ENCODE measurements at places on chromosomes 12 and 14.

DNA sequence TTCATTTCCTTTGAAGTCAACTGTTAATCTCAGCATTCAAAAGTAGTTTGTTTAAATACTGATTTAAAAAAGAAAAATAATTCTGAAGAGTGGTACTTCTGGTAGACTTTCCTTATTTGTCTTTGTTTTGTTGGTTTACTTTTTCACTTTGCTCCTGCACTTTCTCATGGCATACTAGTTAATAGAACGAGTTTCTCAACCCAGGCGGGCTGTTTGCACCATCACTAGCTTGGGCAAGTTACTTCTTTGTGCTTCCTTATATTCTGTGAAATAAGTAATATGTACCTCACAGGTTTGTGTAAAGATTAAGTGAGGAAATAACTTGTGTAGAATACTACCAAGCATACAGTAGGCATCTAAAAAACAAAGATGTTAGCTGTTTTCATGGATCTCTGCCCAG, 45.5 kb downstream of the SLC38A6 start:
- DNase-seq: no peak

DNA sequence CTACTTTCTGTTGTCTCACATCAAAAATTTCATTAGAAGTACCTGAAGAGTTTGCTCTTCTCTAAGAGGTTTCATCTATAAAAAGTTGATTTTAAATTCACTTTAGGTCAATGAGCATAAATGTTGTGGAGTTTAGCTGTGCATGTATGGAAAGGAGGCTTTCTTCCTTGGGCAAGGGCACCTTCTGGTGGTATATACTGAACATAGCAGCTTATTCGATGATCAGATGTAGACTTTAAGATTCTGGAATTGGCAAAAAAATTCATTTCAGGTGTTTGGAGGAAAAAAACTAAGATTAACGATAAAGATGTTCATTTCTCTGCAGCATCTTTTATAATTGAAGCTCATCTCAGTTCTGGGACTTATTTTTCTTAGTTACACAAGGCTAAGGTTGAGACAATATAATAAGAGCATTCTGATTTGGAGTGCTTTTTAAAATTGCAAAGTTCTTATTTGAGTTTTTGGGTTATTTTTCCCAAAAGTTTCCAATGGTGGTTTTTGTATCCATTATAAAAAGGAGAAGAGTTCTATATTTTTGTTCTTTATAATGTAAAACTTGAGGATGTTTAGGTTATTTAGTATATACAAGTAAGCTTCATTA, 46.8 kb downstream of the TMEM117 start:
- no peak for DNase-seq

- no peak for DNase-seq
These were observed 12.0 kb downstream of the DLK1 start for GRCh38 chr14:100738704-100739131.

- no peak for DNase-seq
These were observed 48.4 kb downstream of the B4GALNT3 start for GRCh38 chr12:508145-508544.

GRCh38 chr12:5416571-5416970, 15.3 kb upstream of the NTF3 start:
- no peak for DNase-seq

DNA sequence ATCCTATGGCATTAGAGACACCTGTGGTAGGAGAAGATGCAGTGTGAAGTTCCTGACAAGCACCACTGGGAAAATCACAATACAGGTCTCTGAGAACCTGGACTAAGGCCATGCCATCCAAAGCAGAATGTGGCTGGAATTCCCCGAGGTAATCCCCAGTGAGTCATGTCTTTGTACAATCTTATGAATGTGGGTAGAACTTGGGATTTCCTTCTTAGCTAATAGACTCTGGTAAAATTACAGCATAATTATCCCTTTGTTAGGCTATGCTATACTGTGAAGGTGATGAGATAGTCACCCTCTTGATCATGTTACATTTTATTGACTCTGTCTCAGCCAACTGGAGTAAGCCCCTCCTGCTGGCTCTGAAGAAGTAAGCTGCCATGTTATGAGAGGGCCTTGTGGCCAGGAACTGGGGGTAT, 224.3 kb upstream of the DCN start:
- no peak for DNase-seq

GRCh38 chr14:49975276-49975675, 82.4 kb downstream of the ARF6 start:
- DNase-seq: no peak

GRCh38 chr12:62726471-62726980, 208.4 kb downstream of the PPM1H start:
- no peak for DNase-seq

GRCh38 chr12:53423597-53423996, at the start of gene AMHR2:
TSS of gene AMHR2 (plus strand) at chr12:53423855. CDS start at chr12:53423935, 80 bp downstream.
- no peak for DNase-seq

- no peak for DNase-seq
These were observed 10.8 kb downstream of the RIMBP2 start for GRCh38 chr12:130705178-130705822.

GRCh38 chr12:132178316-132178715, 34.1 kb downstream of the NOC4L start:
- DNase-seq: no peak

- no peak for DNase-seq
These were observed 82.4 kb upstream of the RESF1 start for GRCh38 chr12:31876568-31877424.

DNA sequence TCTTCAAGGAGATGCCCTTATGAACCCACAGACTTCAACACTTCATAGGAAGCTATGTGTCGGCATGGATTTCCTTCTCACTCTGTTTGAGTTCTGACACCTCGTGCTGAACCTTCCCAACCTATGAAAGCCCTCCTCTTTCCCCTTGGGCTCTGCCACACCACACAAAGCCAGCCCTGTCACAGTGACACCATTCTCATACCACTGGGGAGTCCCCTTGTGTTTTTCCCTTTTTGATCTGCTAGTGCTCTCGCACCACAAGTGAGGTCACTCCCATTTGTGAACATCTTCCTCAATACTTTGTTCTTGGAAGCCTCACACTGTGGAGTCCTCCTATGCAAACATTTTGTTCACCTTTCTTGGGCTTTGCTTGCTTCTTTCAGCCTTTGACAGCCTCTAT, 264.6 kb upstream of the ALG10 start:
- DNase-seq: no peak

DNA sequence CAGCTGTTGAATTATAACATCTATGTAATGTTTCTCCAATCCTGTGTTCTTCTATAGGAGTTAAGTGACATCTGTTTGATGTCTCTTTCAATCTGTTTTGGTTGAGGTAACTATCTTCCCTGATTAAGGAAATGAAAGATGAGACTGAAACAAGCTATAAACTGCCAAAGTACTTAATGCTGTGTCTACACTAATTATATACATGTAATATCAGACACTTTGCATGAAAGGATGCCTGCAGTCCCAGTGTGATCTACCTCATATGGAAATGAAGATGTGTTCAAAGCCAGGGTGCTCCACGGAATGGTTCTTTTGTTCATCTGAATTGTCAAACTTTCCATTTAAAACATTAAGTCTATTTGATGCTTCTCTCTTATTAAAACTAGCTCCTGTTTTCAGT, 958.3 kb downstream of the GALC start:
- no peak for DNase-seq

- DNase-seq: no peak
These were observed 18.5 kb downstream of the UTP20 start for GRCh38 chr12:101298426-101298825.

DNA sequence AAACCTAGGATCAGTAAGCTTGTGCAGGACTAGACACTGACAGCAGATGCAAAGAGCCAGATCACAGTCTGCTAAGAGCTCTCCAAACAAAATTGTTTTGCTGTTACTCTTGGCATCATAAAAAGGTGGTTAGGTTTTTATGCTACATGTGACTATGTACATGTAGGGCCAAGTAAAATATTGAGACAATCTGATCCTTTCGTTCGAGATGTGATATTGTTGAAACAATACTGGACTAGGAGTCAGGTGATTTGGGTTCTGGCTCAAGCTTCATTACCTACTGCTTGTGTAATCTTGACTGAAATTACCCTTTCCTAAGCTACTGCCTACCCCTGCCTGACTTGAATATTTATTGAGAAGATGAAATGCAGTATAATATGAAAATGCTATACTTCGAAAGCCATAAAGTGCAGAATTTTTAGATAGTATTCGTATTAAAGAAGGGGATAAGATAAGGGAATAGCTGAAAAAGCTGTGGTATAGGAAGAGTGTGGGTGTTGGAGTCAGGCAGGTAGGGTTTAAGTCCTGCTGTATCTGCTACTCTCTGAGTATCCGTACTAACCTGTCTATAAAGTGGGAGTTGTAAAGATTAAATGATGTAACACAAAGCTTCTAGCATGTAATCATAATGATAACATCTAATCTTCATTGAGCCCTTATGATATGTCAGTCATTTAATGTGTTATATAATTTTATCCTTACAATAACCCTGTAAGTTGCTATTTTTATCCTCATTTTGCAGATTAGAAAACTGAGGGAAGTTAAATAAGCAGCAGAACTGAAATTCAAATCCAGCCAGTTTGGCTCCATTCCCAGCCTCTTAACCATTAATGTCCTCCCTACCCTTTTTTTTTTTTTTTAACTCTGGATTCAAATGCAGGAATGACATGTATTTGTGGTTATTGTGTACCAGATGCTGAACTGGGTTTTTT, 38.6 kb upstream of the ATF1 start:
- DNase-seq: no peak

DNA sequence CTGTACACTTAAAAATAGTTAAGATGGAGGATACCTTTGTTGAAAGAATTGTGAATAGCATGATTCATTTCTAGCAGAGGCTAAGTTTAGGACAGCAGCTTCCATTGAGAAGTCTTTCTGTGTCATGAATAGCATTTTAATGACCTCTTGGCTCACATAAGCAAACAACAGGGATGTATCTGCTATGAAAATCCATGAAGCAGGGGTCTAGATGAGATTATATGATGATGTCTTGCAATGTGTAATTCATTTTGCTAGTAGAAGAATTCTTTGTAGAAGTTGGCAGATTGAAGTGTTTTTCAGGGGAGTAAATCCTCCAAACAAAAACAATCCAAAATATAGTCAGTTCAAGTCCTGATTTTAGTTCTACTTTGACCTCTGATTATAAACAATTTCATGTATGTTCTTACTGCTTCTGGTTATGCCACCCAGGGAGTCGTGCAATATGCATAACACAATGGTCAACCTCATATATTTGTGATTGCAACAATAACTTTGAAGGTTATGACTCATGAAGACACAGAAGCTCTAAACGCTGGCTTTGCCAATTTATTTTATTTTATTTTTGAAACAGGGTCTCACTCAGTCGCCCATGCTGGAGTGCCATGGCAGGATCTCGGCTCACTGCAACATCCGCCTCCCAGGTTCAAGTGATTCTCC, 6.9 kb upstream of the RD3L start:
- DNase-seq: no peak

DNA sequence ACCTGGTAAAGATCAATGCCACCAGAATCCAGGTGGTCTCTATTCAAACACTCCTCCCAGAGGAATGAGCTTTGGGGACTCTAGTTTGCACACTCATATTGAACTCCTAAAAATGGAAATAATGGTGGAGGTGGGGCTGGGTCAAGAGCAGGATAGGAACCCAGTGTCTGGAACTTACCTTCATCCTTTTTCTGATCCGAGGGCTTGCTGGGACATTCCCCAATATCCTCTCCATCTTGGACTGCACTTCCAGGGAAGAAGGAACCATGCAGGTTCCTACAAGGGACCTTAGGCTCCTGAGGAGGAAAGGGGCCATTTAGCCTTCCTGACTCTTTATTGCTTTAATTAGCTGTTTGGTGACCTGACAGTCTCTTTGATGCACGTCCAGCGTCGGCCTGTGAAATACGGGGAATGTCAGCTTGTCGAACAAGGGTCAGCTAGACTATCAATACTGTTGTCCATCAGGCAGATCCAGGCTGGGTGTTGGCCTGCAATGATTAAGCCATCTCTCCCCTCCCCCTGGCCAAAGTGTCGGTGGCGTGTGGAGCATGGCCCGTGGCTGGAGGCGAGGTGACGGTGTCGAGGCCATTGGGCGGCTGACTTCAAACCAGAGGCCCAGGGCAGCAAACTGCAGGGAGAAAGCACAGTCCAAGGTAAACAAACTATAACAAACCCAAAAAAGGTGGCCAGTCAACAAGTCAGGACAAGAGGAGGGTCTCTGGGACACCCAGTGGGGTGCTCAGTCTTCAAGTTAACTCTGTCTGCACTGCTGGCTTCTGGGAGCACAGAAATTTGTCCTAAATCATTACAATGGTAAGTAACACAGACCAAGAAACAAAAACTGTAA, 405.2 kb upstream of the TBX3 start:
- DNase-seq: no peak

DNA sequence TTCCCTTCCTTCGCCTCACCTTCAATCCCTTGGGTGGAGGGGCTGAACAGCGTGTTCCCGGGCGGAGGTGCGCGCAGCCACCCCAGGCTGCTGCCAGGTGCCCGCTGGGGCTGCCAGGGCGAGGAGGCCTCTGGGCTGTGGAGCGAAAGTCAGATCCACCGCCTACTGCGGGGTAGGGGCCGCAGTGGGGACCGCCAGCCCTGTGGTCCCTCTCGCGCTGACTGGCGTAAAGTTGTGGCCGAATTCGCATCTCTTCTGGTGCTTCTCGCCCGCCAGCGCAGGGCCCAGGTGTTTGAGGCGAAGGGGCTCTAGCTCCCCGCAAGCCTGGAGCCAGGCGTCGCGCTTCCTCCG, 6.9 kb upstream of the HOXC4 start:
- DNase-seq: no peak

DNA sequence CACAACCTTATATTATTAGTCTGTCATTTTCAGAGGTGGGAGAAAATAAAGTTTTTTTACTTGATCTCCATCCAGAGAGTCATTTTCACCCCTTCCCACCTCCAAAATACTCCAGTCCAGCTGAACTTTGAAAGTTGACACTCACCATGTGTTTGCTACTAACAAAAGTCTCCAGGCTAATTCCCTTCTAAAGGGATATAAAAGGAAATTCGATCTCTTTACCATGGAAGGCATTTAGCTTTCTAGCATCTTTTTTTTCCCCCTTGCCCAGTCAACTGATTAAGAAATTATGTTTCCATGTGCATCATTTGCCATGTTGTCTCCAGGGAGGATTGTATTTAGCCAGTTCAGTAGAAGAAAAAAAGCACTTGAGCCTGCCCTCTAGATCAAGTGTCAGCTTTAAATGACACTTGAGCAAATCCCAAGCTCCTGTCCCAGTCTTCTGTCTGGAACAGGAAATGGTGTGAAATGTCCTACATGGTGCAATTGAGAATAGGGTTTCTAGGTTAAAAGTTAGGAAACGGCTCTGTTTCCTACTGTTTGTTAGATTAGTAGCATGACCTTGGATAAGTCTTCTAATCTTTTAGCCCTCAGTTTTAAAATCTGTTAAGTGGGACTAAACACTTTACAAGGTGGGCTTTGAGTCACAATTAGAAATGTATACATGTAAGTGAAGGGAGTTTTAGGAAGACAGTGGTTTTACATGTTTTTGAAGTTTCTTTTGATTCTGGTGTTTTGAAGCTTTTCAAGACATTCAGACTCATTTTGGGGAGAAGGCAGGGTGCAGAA, 67.2 kb downstream of the GNS start:
- no peak for DNase-seq

GRCh38 chr12:48422060-48422459, 50.3 kb upstream of the ANP32D start:
- DNase-seq: no peak

- DNase-seq: no peak
These were observed 11.7 kb upstream of the RAB3IP start for GRCh38 chr12:69726922-69727321.

- DNase-seq: peak; percentile 94
These were observed at the start of gene VCPKMT for GRCh38 chr14:50116181-50116956. TSS of gene VCPKMT (minus strand) at chr14:50116572. CDS start at chr14:50116552, 20 bp downstream.

GRCh38 chr14:50559990-50560930, at the start of gene ATL1:
TSS of gene ATL1 (plus strand) at chr14:50560145. CDS start at chr14:50560266, 121 bp downstream.
- peak; percentile 68 for DNase-seq

GRCh38 chr14:72932893-72933292, 6.6 kb downstream of the DCAF4 start:
- DNase-seq: no peak

Measured in T-helper 2 cell (primary cell).